ENCODE measurements at places on chromosomes 7 and 10.

DNA sequence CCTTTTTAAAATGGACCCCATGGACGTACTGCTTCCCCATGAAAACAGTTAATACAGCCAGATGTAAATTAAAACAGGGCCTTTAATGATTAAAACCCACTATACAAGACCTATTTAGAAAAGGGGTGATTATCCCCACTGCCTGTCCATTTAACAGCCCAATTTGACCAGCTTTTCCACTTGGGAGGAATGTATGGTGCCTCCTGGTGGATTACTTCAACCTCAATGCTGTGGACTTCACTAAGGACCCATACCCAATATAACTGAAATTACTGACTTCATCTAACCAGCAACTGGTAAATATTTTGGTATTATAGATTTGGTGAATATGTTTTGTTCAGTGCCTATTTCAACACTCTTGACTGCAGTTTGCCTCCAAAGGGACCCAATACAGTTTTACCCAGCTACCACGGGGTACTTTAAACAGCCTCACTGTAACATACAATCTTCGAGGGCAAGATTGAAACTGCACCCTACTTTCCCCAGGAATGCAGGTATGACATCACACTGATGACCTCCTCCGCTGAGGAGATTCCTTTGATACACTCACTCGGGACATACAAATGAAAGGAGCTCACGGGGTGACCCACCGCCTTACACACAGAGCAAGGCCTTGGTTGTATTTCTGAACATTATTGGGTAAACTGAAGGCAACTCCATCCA is 192.8 kb downstream of the DNAJC1 start:
- DNase-seq = no peak

DNA sequence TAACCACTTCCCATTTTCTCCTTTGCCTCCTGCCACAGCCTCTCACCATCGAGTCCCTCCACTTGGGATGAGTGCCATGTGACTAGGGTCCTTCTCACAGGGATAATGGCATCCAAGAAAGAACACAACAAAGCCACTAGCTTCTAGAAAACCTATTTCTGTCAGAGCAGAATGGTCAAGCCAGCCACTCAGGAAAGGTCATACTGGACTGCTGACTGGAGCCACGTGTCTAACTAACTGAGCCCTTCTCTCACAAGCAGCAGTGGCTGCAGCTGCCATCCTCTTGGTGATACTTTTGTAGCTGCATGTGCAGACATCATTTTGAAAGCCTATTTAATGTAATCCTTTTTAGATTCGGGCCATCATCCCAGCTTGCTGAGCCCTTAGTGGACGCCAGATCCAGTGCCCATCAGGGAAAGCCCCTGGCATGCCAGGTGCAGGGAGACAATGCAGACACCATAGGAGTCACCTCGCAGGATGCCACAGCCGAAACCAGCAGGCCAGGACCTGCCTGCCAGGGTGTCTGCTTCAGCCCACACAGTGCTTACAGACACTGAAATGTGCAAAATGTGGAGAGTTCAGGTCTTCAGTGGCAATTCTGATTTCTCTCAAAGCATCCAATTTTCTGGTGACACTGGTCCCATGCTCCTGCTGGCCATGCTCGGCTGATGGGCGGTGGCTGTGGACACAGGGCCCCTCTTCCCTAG is 98.3 kb upstream of the DDC start:
- no peak for DNase-seq

GRCh38 chr10:13528123-13528874 is 515 bp downstream of the BEND7 start:
- DNase-seq = no peak

- no peak for DNase-seq
These were observed 36.3 kb downstream of the C7orf33 start for GRCh38 chr7:148626828-148627227.

- no peak for DNase-seq
These were observed 1.3 kb downstream of the PRSS2 start for GRCh38 chr7:142772051-142772450.

- DNase-seq = no peak
These were observed 37.5 kb downstream of the TNS3 start for GRCh38 chr7:47544416-47544815.

DNA sequence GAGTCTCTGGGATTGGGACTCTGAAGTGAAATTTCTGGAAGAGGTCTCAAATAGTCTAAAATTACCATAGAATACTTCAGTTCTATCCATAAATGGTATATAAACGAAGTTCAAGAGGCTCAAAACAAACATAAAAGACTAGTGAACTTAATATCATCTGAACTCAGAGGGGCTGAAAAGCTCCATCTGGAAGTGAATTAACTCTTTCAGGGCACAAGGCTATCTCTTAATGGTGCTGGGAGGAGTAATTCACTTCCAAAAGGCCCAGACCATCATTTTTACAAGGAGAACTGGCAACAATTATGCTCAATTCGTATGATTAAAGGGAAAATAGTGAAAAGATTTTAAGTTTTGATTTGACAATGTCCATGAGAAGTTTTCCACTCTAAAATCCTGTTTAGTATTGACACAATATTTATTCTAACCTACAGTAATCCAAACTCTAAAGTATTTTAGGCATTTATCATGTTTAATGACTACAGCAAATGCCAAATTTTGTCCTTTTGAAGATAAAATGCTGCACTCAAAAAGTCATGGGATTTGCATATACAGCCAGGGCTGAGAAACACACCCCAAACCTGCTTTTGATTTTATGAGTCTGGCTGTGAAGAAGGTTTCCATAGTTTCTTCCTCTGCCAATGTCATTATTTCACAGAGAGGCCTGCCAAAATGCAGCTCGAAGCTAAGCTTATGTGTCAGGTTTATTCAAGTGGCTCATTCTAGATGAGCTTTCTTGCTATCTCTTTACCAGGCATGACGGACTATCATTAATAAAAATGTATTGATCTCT is 143.9 kb downstream of the HIBADH start:
- no peak for DNase-seq

DNA sequence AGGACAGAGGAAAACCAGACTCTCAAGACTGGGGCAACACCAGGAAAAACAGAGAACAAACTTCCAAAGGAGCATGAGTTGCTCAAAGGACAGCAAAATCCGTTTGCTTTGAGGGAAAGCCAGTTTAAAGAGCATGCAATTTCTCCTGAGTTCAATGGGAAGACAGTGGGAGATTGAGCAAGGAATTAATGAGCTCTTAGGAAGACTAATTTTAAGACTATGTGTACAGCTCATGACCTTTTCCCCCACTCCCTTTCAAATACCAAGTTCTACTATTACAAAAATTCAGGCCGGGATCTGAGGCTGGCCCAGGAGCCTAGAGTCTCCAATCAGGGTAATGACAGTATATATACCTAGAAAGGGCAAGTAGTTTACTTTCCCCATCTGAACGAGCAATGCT is 79.2 kb downstream of the EPDR1 start:
- no peak for DNase-seq

DNA sequence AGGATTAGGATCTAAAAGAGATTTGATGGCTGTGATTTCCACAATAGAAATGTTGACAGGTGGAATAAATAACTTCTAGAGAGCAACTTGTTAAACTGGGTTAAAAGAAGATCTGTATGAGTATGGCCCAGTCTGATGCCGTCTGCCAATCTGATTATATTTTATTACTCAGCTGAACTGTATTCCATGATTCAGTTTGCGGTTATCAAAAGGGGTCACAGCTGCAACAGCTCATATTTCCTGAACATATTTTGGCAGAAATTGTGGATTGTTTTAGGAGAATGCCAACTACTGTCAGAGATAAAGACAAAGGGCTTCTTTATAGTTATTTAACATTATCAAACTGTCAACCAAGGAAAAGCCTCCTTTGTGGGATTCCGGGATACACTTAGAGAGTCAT is 244.8 kb upstream of the MINDY3 start:
- DNase-seq = no peak

- no peak for DNase-seq
These were observed 39.7 kb downstream of the AP5Z1 start for GRCh38 chr7:4815121-4815520.

DNA sequence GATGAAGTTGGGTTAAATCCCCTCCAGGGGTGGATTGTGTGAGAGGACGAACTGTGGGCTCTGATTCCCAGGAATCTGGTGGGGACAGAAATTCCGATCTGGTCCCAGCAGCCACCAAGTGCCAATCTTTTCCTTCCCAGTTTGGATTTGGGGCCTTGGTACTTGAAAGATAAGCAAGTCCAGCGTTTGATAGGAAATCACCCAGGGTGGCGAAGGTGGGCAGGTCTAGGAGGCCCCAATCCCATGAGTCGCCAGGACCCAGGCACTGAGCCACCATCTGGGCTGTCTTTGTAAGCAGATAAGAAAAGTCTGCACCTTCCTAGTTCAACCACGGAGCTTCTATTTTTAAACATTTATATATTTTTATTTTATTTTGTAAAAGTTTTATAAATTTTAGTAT is 122.6 kb upstream of the LSM8 start:
- no peak for DNase-seq

DNA sequence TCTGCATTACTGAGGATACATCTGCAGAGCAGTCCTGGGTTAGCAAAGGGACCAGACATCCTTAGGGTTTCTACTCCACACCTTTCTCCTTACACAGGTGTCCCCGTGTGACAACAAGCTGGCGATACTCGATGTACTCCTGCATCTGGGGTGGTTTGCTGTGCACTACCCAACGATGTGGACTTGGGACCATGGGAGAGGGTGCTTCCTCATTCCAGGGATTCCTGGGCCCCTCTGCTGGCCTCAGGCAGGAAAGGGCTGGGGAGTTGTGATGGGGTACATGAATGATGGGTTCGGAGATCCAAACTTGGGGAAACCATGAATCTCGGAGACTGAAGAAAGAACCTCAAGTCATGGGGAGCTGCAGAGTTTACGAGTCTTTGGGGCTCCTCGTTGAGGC is 179.6 kb upstream of the GALNT17 start:
- DNase-seq = no peak

GRCh38 chr7:2523461-2523936 is 3.9 kb downstream of the LFNG start:
- no peak for DNase-seq

GRCh38 chr10:43084812-43085211 is 7.9 kb downstream of the RET start:
- DNase-seq = no peak

DNA sequence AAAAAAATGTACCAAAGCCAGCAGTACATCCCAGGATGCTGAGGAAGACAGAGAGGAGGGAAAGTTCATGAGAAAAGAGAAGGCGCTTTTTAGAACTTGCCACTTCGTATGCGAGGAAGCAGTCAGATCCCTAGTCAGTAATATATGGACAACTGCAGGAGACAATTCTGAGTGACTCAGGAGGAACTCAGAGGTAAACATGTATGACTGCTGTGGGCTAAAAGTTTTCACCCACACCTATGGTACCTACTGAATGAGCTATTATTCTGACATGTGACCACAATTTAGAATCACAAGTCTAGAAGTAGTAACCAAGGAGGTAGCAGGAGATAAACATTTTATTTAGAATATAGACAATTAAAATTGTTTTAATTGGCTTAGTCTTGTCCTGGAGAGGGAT is 126.5 kb downstream of the ICA1 start:
- no peak for DNase-seq

DNA sequence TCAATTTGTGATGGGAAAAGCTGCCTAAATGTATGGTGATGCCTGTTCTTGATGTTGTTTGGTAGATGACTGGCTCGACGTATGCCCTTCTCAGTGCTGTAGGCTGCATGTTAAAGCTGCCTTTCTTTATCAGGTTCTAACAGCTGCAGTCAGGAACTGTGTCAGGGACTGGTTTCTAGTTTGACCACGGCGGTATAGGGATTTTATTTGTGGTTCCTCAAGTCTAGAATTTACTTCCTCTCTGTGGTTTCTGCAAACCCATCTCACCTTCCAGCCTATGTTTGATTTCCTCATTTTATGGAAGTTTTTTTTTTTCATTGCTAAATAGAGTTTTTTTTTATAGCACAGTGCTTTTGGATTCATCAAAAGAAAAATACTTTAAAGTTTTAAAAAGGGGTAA is 26.5 kb downstream of the LMTK2 start:
- DNase-seq = no peak

- DNase-seq = no peak
These were observed 5.4 kb downstream of the RAB11FIP2 start for GRCh38 chr10:118041316-118041715.

DNA sequence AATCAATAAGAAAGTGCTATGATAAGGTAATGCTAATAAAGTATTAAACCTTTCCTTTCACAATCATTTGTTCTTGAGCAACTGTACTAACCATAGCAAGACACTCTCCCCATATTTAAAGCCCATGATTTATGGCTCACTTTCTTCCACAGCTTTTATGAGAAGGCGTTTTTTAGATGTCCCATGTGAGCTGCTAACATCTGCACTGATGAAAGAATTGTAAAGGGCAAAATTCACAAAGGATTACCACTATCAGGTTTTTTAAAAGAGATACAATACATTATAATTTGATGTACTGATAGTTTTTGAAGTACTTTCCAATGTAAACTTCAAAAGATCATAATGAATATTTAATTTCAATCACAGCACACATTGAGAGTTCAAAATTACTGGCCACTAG is 75.7 kb downstream of the RNLS start:
- DNase-seq = no peak

- no peak for DNase-seq
These were observed 25.0 kb upstream of the PCBD1 start for GRCh38 chr10:70913191-70913892.

GRCh38 chr10:21808550-21808949 is 195.0 kb downstream of the DNAJC1 start:
- DNase-seq = no peak

- DNase-seq = no peak
These were observed 282.3 kb upstream of the CHRM2 start for GRCh38 chr7:136585954-136586670.

DNA sequence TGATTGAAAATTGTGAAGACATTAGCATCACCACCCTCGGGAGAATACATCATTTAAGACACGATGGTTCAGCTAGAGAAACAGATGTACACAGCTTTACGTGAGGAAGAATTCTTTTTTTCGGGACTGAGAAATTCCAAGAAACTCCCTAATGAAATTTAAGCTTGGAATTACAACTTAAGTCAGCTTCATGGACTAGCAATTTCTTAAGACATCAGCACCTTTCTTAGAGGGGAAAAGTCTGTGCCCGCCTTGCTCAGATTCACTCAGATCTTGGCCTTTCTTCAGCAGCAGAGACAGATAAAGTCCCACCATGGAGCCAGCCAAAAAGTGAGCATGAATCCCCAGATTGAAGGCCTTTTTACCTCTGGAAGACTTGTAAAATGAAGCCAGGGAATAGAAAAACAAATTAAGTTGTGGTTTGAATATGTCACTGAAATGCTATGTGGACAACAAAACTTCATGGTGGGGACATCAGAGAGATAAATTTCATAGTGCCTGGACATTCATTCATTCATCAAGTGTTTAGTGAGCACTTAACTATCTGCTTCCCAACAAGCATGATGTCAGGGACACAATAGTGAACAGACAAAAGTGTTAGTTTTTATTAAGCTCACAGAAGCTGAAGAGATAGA is 32.1 kb downstream of the PRKG1 start:
- no peak for DNase-seq

- DNase-seq = no peak
These were observed 3.2 kb downstream of the AGR2 start for GRCh38 chr7:16801579-16801978.

GRCh38 chr7:101058355-101058754 is 26.9 kb upstream of the TRIM56 start:
- DNase-seq = peak; percentile 41

GRCh38 chr10:89392974-89393373 is 551 bp downstream of the IFIT1 start:
- no peak for DNase-seq

All from activated CD8-positive, alpha-beta memory T cell treated with anti-CD3 and anti-CD28 coated beads for 48 hours (primary cell).